ENCODE measurements at places on chromosomes 5 and 9. TPM values are rescaled to one million over a fixed set of nuclear protein-coding genes. Genes with fewer than 3 reads are reported as not detected.
A peak's percentile ranks its signal among the peaks of the same experiment; 100 is the strongest.

Gene PTGDS
- not detected for total RNA-seq

Gene FAM221B
- total RNA-seq, result not detected

Gene HTR1A
- total RNA-seq, result not detected

Gene BTNL8
- total RNA-seq, result not detected

Gene SCGB3A2
- total RNA-seq, result not detected

GRCh38 chr9:85420750-85421149 lies 321.0 kb downstream of the AGTPBP1 start:
- no peak for ATAC-seq

DNA sequence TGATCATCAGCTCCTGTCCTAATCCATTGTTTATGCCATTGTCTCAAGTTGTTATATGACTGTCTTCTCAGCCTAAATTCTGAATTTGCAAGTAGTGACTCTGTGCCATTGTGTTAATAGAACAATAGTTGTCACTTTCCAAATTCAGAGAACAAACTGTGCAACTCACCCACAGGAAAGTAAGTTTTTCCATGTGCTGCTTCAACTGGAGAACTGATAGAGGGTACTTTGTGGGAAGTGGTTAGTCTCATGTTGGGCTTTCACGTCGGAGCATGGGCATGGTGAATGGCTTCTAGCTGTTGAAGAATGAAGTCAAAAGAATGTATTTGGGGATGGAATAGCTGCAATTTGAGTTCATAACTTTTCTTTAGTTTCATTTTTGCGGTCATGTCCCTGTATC lies 146.0 kb downstream of the CD180 start:
- ATAC-seq, result peak; percentile 32

DNA sequence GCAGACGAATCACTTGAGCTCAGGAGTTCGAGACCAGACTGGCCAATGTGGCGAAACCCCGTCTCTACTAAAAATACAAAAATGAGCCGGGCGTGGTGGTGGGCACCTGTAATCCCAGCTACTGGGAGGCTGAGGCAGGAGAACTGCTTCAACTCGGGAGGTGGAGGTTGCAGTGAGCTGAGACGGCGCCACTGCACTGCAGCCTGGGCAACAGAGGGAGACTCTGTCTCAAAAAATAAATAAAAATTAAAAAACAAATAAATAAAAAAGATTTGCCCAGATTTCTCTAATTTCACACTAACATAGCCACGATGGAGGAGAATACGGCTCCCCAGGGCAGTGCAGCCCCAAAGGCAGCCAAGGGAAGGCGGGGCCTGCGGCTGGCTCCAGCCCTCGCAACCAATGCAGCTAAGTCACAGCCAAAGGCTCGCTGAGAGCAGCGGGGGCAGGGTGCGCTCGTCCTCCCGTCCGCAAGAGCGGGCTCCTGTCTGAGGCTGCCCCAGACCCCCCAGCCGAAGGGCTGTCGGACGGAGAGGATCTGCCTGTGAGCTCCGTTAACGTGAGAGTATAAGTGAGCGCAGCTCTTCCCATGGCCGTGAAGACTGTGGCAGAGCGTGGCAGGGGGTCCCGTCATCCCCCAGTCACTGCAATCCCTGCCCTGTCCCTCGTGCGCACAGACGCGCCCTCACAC lies 43.5 kb downstream of the SLC12A7 start:
- ATAC-seq, result no peak

- ATAC-seq, result no peak
Observed at GRCh38 chr9:136634904-136635303, 27.8 kb upstream of the EGFL7 start.

GRCh38 chr5:3186736-3187405 lies 408.8 kb upstream of the IRX1 start:
- ATAC-seq, result no peak

DNA sequence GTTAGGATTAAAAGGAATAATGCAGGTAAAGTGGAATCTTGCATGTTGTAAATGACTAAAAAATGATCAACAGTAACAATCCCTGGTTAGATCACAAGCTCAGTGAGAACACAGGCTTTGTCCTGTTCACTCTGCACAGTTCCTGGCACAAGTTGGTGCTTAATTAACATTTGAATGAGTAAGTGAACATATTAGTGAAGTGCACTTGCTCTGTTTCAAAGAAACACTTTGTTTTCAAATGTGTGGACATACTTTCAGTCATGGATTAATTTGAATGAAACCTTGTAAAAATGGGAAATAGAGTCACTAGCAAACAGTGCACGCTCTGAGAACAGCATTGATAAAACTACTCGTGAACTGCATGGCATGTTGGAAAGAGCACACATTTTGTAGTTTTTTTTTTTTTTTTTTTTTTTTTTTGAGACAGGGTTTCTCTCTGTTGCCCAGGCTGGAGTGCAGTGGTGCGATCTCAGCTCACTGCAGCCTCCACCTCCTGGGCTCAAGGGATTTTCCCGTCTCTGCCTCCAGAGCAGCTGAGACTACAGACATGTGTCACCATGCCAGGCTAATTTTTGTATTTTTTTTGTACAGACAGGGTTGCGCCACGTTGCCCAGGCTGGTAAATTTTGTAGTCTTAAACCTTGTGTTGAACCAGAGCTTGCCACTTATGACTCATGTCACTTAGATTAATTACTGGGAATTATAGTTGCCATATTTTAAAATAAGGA lies 159.9 kb downstream of the LURAP1L start:
- no peak for ATAC-seq

- ATAC-seq, result no peak
Observed at GRCh38 chr9:13688223-13688989, 408.9 kb upstream of the MPDZ start.

GRCh38 chr5:120093178-120093577 lies 370.9 kb upstream of the PRR16 start:
- ATAC-seq, result no peak

DNA sequence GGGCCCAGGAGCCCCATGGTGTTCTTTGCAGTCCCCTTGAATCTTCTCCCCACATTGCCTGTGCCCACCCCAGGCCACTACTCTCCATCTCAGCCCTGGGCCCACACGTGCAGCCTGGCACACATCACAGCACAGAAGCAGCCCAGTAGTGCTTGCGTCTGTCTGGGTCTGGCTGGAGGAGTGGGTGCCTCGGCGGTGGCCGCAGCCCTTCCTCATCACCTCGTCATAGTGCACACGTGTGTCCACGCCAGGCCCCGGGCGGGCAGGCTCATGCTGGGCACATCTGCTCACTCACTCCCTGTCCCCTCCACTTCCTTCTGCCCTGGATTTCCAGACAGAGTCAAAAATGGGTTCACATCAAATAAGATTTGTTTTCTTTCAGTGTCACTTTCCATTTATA lies 33.3 kb downstream of the FGF1 start:
- peak; percentile 12 for ATAC-seq

GRCh38 chr5:119452060-119452372 lies 281 bp upstream of the HSD17B4 start:
- ATAC-seq, result no peak

- ATAC-seq, result no peak
Observed at GRCh38 chr5:131647048-131647769, 12.2 kb upstream of the RAPGEF6 start.

DNA sequence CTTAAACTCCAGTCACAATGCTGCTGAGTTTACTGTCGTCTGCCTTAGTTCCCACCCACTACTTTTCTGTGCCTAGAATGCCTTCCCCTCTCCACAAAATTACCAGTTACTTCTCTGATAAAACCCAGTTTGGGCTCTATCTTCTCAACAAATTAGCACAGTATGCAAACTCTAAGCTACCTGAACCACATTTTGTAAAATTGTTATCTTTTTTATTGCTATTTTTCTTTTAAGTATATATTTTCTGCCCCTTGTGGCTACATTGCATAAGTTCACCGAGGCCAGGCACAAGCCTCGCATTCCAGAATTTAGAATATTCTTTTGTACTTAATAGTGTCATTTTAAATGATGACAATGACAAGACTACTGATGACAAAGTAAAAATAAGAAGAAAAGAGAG lies 60.0 kb downstream of the POU5F2 start:
- no peak for ATAC-seq

Measured in activated T-helper 17 cell treated with anti-CD3 and anti-CD28 coated beads, Interleukin-2, amount 50 U/mL, for 72 hours (primary cell).